LoVo (cell line): ENCODE measurements at places on chromosomes 4 and X.

GRCh38 chr4:5708449-5709206 is at the start of gene EVC2:
TSS of gene EVC2 (minus strand) at chr4:5708559. CDS start at chr4:5708513, 46 bp downstream.
- no peak for DNase-seq

DNA sequence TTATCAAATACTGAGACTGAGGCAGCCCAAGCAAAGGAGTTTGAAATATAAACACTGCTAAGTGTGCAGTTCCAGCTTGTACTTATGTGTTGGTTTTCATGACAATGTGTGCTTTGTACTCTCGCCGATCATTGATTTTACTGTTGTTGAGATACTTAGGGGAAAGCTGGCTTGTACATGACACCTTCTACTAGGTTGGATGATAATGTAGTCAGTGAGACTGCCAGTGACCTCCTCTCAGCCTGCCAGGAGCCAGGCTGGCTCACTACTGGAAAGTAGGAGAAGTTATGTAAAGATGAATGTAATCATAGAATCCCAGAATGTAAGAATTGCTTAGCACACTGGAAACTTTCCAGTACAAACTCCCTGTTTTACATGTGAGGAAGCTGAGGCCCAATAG is 132.0 kb downstream of the AFF2 start:
- DNase-seq, result no peak

DNA sequence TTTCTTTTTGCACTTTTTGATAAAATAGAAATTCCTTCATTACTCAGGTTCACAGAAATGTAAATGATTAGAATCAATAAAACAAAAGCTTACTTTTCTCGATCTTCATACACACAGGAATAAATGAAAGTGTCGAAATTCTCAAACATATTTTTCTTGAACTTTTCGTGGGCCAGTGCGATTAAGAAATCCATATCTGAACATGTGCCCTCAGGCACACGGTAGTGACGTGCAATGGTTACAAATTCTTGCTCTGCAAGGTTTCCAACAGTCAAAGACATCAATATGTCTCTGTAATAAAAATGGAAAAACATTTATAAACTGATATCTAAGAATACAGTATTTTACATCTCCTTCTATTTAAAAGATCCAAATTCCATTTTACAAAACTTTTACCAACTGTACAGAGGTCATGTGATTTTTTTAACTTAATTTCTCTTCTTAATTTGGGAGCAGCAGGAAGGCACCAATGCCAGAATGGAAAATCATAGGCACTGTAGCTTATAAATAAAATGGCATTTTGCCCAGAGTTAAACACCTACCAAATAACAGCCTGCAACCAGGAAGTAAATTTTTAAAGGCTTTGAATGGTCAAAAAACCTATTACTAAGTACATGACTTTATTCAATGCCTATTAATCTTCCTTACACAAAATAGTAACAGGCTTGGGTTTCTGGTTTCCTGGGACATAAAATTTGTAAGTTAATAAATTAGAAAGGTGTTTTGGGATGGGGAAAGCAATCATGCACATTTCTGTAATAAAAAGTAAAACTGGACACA is 165.0 kb downstream of the EFHC2 start:
- peak; percentile 4 for DNase-seq

- no peak for DNase-seq
Measured at GRCh38 chrX:71913156-71913950, 2.7 kb downstream of the NHSL2 start.

- DNase-seq, result no peak
Measured at GRCh38 chr4:152197211-152197610, 338.7 kb downstream of the FBXW7 start.
